ENCODE measurements at places on chromosomes 2 and 18.

GRCh38 chr18:24868311-24868710 is 407.9 kb downstream of the HRH4 start:
- no peak for DNase-seq

DNA sequence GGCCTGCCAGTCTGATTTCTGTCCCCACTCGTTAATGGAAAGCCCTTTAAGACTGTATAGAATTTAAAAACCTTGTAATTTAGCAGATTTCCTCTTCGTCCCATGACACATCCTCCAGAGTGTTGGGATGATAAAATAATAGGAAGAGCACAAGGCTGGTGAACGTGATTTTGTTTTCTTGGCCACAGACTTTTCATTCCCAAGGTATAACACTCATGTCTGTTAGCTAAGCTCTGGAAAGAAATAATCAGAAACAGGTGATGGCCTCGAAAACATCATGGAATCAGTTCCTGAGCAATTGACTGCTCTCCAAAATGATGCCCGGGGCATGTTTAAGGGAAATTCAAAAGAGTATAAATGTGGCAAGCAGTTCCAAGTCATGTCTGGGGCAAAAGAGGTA is 337.8 kb upstream of the TCF4 start:
- no peak for DNase-seq

- DNase-seq = peak; percentile 99
These were observed at the start of gene NEUROD1 for GRCh38 chr2:181680055-181680936. Gene NEUROD1 (minus strand): TSS chr2:181680517. CDS start chr2:181678860, 1,657 bp downstream.

DNA sequence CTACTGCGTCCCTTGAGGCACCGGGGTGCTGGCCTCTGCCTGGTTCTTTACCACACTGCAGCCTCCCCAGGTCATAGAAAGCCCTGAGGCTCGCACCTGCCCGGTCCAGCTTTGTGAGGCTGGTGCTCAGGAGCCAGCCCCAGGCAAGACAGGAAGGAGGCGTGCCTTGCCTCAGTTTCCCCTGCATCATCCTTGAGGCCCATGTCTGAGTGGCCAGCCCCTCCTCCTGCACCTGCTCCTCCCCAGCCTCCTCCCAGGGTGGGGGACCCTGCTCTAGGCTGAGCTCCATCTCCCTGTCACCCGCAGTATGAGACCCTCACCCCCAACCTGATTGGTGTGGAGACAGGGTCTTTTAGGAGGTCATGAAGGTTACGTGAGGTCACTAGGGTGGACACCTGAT is 147.7 kb downstream of the ZNF516 start:
- DNase-seq = no peak

- DNase-seq = no peak
These were observed 21.3 kb downstream of the XRCC5 start for GRCh38 chr2:216130346-216130971.

GRCh38 chr18:31774477-31774785 is 13.8 kb upstream of the SLC25A52 start:
- no peak for DNase-seq

- peak; percentile 61 for DNase-seq
These were observed 1.3 kb downstream of the EML6 start for GRCh38 chr2:54724560-54725342.

- peak; percentile 60 for DNase-seq
These were observed 285.6 kb downstream of the AGAP1 start for GRCh38 chr2:235779444-235779896.

GRCh38 chr2:172449911-172450550 is 22.6 kb downstream of the ITGA6 start:
- no peak for DNase-seq

- DNase-seq = no peak
These were observed 19.8 kb downstream of the HDAC4 start for GRCh38 chr2:239380831-239381708.

GRCh38 chr18:78975292-78975691 is 4.3 kb upstream of the SALL3 start:
- DNase-seq = no peak

- no peak for DNase-seq
These were observed 90.8 kb downstream of the EPB41L3 start for GRCh38 chr18:5452943-5453443.

DNA sequence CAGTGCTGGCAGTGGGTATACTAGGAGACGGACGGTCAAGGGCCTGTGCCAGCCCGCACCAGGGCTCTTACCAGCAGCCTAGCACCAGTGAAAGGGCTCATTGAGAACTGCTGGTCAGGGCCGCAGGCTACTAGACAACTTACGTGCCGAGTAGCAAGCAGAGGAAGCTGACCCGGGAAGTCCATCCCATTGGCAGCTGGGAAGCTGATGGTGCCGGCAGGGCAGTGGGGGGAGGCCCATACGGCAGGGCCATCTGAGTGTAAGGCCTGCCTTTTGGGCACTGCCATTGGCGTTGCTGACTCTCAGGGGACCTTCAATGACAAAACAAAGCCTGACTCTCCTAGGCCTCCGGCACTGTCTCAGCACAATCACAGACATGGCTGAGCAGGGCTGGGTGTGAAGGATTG is 20.6 kb downstream of the EFR3B start:
- no peak for DNase-seq

GRCh38 chr2:163717515-163717914 is 18.3 kb downstream of the FIGN start:
- DNase-seq = no peak

GRCh38 chr2:177334940-177335543 is 57.5 kb upstream of the AGPS start:
- peak; percentile 77 for DNase-seq

GRCh38 chr2:27105981-27106380 is 12.9 kb downstream of the CGREF1 start:
- DNase-seq = no peak

GRCh38 chr2:21395366-21395765 is 271.6 kb downstream of the TDRD15 start:
- no peak for DNase-seq

DNA sequence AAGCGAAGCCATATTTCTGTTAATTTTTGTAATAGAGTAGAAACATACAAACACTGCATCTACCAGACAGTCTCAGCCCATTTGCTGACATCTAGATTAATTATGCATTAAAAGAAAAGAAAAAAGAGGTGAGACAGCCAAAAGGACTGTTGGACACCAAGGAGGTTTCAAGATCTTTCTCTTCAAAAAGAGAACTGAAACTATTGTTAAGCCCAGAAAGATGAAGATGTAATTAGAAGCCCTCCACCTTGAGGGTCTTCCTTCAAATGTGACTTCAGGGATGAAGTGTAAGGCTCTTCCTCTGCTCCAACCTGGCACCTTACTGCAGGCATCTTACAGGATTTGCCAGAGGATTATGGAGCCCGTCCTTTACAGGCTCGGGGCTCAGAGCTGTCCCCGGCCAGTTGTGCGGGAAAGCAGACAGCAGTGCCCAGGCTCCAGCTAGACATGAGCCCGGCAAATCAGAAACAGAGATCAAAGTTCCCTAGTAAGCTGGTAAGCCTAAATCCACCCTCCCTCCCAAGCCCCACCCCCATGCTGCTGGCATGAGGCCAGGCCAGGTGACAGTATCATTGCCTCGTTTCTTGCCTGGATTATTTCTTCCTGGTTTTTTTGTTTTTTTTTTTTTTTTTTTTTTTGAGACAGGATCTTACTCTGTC is 38.9 kb downstream of the ADI1 start:
- peak; percentile 57 for DNase-seq

- no peak for DNase-seq
These were observed 21.9 kb downstream of the ST6GAL2 start for GRCh38 chr2:106864051-106864450.

- DNase-seq = no peak
These were observed 49.8 kb downstream of the PTPN4 start for GRCh38 chr2:119809339-119810048.

- no peak for DNase-seq
These were observed 118.7 kb upstream of the CNTNAP5 start for GRCh38 chr2:123906361-123906760.

GRCh38 chr2:135086222-135086621 is 34.1 kb downstream of the RAB3GAP1 start:
- DNase-seq = no peak

DNA sequence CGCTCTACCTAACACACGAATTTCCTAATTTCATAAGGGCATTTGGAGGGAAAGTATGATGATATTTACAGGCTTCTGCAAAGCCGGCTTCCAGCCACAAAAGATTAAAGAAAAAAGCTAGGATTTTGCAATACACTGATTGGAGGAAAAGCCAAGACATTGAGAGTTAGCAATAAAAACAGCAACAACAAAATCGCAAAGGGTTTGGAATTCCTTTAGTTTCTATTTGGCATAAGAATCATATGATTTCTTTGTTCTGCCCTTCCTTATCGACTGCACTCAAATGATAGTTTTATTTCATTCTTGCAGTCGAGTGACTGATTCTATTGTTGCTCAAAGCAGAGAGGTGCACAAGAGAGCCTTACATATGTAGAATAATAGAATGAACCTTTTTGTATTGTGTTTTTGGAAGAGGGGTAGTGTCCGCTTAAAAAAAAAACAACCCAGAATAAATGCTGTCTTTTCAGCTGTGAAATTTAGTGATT is 3.9 kb upstream of the ZNF532 start:
- DNase-seq = no peak

DNA sequence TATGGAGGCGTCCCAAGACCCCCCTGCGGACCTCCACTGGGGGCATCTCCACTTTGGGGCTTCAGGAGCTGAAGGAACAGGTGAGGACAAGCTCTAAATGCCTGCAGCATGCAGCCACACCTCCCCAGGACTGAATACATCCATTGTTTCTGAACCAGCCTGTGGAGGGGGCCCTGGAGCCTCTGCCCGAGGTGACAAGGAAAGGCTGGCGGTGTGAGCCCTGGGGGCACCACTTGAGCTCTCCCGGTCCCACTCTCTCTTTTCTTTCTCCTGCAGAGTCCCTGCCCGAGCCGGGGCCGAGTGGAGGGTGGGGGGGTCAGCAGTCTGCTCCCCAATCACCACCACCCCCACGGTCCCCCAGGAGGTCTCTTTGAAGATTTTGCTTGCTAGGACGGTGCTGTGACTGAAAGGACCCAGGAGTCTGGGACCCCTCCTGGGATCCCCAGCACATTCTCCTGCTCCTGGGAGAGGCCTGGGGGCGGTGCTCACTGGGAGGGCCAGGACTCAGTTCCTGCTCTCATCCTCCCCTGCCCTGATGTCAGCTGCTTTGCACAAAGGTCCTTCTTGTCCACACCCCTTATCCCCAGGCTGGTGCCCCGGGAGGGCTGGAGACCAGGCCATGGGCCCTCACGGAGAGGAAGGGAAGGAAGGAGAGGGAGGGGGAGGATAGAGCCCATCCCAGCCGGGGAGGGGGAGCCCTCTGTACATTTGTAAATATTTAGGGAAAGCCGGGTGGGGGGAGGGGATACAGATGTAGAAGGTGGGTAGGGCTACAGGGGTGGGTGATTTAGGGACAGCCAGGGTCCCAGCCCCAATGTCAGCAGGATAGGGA is 5.7 kb downstream of the CHPF start:
- no peak for DNase-seq

- no peak for DNase-seq
These were observed 20.6 kb downstream of the ERMN start for GRCh38 chr2:157304811-157305722.

GRCh38 chr2:31235504-31235902 is 1.6 kb downstream of the EHD3 start:
- no peak for DNase-seq

- no peak for DNase-seq
These were observed 37.0 kb downstream of the TMEFF2 start for GRCh38 chr2:192157776-192158175.

DNA sequence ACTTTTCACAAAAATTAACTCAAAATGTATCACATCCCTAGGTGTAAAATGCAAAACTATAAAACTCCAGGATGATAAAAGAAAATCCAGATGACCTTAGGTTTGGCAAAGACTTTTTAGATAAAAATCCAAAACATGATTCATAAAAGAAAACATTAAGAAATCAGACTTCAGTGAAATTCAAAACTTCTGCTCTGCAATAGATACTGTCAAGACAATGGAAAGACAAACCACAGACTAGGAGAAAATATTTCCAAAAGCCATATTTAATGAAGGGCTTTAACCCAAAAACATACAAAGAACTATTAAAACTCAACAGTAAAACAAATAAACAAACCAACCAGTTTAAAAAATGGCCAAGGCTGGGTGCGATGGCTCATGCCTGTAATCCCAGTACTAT is 173.6 kb upstream of the SPOPL start:
- no peak for DNase-seq

DNA sequence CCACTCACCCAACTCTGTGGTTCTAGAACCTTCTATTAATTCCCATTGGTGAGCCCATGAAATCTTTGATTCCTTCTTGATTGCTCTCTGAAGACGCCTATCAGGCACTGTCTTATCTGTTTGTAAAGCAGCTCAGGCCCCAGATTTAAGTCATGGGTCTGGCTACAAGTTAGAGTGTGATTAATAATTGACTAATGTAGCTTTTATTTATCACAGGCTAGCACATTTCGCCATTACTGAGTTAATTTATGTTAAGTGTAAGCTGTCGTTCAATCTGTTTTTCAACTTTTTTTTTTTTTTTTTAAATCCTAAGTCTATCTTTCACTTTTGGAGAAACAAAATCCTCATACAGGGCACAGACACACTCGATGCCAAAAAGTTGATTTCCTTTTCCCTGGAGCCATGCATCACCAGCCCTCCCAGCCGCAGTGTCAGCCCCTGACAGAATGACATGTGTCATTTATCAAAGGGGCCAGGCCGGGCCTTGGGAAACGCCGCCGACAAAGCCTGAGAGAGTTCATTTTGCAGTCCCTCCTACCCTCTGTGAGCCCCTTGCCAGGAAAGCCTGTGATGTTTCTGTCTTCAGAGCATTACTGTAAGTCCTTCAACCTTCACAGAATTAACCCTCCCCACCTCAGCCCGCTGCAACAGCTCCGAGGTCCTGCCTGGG is 15.8 kb downstream of the TSHZ1 start:
- no peak for DNase-seq

- DNase-seq = no peak
These were observed 124.7 kb downstream of the GULP1 start for GRCh38 chr2:188416367-188416766.

- peak; percentile 44 for DNase-seq
These were observed 136.3 kb upstream of the CAVIN2 start for GRCh38 chr2:191983186-191983585.

- DNase-seq = peak; percentile 18
These were observed 39.4 kb downstream of the ACOXL start for GRCh38 chr2:110771547-110772382.

GRCh38 chr2:42513252-42513918 is 19.6 kb upstream of the KCNG3 start:
- no peak for DNase-seq

GRCh38 chr18:57438743-57439608 is 3.8 kb downstream of the ONECUT2 start:
- peak; percentile 34 for DNase-seq

DNA sequence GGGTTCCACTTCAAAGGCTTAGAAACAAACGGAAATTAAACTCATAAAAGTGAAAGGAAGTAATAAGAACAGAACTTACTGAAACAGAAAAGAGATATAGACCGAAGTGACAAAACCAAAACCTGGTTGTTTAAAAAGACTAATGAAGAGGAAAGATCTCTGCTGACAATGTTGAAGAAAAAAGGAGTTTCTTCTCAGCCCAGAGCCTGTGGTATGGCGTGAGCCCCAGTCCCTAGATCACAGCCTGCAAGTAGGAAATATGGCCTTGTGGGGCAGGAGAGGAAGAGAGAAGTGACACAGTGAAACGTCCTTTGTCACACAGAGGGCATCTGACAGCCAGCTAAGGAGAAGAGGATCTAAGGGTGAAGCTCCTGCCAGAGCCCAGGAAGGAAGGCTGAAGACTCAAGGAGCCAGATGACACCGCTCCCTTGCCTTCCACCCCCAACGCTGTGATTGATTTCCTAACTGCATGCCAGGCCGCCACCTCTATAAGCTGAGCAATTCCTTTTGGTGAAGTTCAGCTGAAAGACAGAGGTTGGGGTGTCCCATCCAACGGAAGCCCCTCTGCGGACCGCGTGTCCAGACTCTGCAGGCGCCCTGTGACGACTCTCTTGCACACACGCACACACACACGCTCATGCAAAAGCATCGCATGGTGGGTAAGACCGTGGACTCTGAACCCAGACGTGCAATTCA is 141.1 kb downstream of the HDAC4 start:
- DNase-seq = no peak

Data from NCI-H2171 treated with DMSO at 0.1 percent for 48 hours (cell line).